ENCODE measurements at places on chromosomes 6 and 20.

DNA sequence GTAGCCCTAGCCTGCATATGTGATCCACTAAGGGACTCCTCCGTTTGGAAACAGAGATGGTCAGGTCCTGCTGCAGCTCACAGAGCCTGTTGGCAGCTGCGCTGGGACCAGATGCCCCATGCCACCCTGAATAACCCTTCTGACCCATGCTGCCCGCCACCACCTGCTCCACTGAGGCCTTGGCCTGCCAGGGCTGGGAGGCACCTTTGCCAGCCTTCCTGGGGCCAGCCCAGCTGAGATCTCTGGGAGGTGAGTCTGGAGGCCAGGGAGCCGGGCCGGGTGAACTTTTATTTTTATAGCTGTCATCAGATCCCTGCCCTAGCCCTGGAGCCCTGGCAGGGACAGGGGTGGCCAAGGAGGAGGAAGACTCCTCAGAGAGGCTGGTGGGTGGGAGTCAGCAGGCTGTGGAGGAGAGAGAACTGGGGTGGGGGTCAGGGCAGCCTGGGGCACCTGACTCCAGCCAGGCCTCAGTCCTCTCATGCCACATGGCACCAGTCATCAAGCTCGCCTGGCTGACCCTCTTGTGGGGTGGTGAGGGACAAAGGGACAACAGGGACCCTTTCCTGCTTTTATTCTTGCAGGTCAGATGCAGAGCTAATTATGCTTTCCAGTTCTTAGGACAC is 10.0 kb downstream of the CEBPB start:
- no peak for DNase-seq

- no peak for DNase-seq
Observed at GRCh38 chr6:27136077-27136644, 111.3 kb upstream of the PRSS16 start.

DNA sequence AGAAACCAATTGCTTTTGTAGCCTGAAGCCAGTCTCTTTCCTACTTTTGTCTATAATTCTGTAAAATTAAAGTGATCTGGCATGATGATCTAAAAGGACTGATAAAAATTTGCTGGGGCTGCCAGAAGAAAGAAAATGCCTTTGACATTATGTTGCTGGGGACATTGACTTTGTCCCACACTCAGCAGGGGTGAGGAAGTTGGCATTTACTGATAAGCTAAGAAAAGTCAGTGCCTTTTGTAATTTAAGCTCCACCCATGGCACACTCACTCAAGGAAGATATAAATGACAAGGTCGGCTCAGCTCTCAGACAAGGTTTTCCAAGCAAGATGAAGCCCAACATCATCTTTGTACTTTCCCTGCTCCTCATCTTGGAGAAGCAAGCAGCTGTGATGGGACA is at the start of gene SEMG1:
Gene SEMG1 (plus strand): TSS at position 309 of the 400 bp plus-strand sequence. CDS start 21 bp downstream, at position 330.
- DNase-seq: no peak

GRCh38 chr6:103107985-103108384 is 1714.5 kb downstream of the GRIK2 start:
- DNase-seq: no peak

DNA sequence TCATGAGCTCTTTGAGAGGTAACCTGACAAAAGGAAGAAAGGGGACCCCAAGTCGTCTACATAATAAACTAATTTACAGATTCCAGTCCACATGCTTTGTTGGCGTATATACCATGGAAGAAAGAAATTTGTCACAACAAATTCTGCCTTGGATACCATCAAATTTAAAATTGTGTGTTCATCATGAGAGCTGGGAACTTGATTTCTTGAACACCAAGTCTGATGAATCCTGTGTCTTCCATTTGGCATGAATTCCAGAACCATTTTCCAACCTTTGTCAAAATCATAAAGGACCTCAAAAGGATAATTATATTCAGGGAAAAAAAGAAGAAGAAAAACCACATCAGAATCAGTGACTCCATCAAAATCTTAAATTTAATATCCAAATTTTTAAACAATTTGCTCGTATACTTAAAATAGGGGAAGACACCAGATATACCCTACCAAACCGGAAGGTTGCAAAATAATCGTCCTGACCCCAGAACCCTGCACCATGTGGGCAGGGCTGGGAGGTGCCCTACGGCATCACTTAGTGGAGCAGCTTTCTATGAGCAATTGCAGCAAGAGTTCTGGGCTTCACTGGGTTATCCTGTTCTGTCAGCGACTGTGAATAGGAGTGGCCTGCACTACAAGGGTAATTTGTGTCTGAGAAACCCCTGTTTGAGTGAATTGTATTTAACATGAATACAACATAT is 74.1 kb upstream of the INSM1 start:
- DNase-seq: no peak

DNA sequence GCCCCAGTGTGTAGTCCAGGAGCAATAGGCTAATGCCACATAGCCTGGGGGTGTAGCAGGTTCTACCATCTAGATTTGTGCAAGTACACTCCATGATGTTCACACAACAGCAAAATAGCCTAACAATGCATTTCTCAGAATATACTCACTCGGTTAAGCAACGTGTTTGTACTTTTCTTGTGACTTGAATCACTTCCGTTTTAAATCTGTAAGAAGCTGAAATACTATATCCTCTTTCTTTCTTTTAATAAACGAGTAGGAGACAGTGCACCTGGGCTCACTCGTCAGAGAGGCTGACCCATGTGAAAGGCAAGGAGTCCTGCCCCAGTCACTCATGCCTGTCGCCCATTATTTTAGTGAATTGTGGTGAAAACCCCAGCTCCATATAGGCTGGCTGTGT is 201.6 kb downstream of the FOXA2 start:
- no peak for DNase-seq

GRCh38 chr6:157755032-157755745 is 67.9 kb upstream of the SNX9 start:
- no peak for DNase-seq

GRCh38 chr6:73394577-73395354 is at the start of gene DDX43:
Gene DDX43, plus strand, starts transcription at chr6:73394828. Its CDS starts 78 bp downstream, at chr6:73394906.
- peak; percentile 44 for DNase-seq

- DNase-seq: no peak
Observed at GRCh38 chr6:147750413-147750812, 241.9 kb downstream of the SAMD5 start.

DNA sequence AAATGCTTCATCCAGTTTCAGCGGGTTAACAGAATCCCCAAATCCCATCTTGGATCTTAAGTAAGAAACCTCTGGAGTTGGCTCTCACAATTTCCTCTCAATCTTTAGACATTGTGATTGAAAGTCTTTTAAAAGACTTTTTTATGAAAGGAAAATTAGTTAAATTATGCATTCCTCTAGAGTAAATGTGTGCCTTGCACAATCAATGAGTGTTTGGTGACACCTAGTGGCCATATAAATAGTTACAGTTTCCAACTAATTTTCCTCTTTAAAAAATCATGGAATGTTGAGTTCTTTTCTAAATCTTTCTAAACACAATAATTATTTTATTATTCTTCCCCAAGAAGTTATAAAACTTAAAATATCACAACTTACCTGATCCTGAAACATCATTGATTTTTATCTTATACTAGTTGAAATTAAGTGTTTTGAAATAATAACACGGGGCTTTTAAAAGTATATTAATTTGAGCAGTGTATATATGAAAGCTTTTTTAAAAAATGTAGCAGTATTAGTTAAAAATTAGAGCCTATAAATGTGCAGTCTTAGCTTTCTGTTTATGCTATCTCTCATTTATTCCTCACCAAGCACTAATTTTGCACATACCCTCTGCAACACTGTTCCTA is 66.4 kb downstream of the PKHD1 start:
- no peak for DNase-seq

All from femur (tissue), 1 donor.